ENCODE measurements at places on chromosomes 2 and 18.
A peak's percentile ranks its signal among the peaks of the same experiment; 100 is the strongest.

DNA sequence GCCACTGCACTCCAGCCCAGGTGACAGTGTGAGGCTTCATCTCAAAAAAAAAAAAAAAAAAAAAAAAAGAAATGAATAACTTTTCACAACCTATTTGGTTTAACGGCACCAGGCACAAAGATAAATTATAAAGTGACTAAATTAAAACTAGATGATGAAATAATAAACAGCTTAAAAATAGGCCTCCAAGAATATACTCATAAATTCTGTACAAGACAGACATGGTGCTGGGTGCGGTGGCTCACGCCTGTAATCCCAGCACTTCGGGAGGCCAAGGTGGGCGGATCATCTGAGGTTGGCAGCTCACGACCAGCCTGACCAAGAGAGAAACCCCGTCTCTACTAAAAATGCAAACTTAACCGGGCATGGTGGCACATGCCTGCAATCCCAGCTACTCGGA, 19.7 kb downstream of the USP34 start:
- no peak for DNase-seq

DNA sequence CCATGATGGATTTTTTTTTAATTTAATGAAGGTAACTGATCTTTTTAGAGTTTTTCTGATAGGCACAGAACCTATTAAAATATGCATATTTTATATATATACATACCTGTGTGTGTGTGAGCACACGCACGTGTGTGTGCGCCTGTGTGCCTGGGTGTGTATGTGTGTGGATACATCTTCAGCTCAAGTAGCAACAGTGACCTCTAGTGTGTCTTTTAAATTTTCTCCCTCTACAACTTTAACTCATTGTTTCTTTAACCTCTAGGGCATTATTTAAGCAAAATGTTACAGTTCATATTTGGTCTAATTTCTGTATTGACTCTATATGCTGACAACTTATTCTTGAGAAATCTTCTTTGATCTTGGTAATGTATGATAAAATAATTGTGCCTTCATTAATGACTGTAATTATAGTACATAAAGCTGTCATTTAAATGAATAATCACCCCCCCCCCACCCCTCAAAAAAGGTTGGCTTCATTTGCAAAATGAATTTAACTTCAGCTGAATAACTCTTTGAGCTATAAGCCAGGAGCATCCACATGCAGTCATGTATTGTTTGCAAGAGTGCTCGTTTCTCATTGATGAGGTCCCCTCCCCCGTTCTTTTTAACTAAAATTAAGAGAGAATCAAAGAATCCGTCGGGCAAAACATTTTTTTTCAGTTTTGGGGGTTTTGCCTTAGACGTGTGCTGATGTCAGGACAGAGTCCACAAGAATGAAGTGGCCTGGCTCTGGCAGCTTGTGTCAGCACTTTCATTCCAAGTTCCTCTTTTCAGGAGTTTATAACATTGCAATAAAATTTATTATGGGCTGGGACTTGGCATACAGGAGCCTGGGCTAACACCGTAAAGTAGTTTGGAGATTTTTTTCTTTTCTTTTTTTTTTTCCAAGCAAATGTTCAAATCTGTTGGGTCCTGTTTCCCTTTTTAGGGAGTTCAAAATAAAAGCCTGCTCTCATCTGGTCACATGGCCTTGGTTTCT, 80.0 kb downstream of the ETAA1 start:
- DNase-seq = no peak

DNA sequence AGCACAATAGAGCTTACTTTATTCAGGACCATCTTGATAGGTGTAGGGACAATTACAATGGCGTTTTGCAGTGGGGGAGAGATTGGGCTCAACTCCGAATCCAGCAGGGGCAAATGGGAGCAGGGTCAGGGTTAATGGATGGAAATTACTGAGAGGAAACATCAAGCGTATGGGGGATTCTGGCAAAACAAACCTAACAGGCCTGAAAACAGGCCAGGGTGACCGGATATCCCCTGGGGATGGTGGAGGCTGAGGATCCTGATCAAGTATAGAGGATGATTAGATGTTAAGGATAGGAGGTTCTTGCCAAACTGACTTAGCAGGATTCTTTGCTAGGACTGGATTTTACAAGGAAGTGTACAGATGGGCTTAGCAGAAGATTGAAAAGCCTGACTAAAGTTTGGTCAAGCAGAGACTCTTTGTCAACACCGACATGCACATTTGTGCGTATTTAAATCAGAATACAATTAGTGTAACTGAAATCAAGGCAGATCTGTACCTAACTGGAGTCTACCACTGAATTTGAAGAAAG, 54.5 kb upstream of the GPR45 start:
- no peak for DNase-seq

GRCh38 chr2:38407111-38407682, 30.1 kb upstream of the ATL2 start:
- no peak for DNase-seq

- DNase-seq = peak; percentile 15
Observed at GRCh38 chr2:138823666-138824065, 43.5 kb upstream of the NXPH2 start.

DNA sequence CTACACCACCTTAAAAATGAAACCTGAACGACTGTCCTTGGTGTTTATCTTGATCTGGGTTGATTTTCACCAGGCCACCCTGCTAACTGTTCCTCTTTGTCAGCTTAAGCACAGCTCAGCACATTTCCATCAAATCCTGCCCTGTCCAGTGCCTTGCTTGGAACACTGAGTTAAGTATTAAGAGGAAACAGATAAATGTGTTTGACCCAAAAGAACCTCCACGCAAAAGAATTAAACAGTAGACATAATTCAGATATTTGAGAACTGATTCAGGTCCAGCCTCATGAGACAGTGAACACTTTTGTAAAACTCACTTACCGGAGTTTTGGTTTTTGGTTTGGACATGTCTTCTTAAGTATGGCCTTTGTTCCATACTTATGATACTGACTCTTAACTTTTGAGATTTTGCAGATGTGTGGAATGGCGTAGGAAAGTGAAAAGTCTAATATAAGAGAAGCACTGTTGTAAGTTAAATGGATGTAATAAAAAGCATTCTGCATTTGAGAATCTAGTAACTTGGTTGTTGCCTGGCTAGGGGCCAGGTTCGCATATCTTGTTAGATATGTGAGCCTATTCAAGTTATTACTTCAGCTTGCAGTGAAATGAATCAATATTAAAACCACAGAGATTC, 88.9 kb upstream of the SERPINE2 start:
- DNase-seq = no peak

- DNase-seq = no peak
Observed at GRCh38 chr2:236730393-236730792, 160.8 kb downstream of the ACKR3 start.

- DNase-seq = peak; percentile 14
Observed at GRCh38 chr18:75783566-75784281, 356.2 kb upstream of the SMIM21 start.

GRCh38 chr2:213959589-213959988, 451.3 kb upstream of the VWC2L start:
- DNase-seq = no peak

- no peak for DNase-seq
Observed at GRCh38 chr18:69795791-69796190, 151.9 kb downstream of the CD226 start.

DNA sequence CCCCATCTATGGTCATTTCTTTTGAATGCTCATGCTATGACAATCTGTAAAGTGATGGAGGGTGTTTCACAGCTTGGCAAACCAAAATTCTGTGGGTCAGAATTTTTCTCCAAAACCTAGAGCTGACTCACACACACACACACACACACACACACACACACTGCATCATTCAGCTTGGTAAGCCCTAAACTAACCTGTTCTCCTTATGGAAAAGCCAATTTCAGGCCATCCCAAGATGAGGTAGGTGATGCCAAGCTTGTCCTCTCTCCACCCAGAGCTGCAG, 45.0 kb upstream of the NRP2 start:
- no peak for DNase-seq

DNA sequence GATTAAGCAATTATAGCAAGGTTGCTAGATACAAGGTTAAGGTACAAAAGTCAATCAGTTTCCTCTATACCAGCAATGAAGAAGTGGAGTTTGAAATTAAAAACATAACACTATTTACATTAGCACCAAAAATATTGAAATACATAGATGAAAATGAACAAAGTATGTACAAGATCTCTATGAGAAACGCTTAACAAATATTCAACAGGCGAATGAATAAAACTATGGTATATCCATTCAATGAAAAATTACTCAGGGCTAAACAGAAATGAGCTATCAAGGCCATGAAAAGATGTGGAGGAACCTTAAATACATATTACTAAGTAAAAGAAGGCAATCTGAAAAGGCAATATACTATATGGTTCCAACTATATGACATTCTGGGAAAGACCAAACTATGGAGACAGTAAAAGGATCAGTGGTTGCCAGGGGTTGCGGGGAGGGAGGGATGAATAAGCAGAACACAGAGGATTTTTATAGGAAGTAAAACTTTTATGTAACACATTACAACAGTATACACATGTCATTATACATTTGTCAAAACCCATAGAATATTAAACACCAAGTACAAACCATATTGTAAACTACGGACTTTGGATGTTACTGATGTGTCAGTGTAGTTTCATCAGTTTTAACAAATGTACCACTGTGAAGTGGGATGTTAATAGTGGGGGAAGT, 62.1 kb downstream of the RMDN2 start:
- no peak for DNase-seq

- no peak for DNase-seq
Observed at GRCh38 chr2:110852051-110852450, 119.7 kb downstream of the ACOXL start.

DNA sequence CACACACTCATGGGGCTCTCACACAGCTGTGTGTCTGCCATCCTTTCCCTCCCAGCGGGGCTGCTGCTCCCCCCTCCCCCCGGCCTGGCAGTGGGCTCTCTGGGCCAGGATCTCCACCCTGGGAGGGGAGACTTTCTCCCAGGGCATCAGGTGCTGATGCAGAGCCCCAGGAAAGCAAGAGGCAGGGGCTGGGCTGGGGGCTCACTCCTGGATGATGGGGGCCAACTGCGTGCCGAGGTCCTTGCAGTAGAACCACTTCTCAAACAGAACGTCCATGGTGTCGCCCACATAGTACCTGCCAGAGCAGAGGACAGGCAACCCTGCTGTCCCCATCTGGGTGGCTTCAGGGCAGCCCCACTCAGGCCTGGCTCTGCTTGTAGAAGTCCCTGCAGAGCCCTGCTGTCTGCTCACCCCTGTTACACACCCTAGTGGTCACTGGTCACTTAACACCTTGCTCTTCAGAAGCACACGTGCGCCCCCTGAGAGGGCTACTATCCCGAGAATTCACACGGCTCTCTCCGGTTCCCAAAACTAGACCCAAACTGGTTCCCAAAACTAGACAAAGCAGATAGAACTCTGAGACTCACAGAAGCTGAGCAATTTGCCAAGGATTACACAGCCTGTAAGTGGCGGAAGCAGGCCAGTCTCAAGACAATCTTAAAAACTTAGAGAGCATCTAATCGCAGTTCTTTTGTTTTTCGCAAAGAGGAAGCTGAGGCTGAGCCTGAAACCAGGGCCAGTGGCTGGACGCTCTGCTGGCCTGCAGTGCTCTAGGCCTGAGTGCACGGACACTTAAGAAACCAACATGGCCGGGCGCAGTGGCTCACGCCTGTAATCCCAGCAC, 6.6 kb upstream of the OXER1 start:
- no peak for DNase-seq

GRCh38 chr18:51721996-51722395, 524.5 kb upstream of the MEX3C start:
- DNase-seq = no peak

GRCh38 chr2:189553504-189554088, 27.0 kb downstream of the SLC40A1 start:
- DNase-seq = no peak

DNA sequence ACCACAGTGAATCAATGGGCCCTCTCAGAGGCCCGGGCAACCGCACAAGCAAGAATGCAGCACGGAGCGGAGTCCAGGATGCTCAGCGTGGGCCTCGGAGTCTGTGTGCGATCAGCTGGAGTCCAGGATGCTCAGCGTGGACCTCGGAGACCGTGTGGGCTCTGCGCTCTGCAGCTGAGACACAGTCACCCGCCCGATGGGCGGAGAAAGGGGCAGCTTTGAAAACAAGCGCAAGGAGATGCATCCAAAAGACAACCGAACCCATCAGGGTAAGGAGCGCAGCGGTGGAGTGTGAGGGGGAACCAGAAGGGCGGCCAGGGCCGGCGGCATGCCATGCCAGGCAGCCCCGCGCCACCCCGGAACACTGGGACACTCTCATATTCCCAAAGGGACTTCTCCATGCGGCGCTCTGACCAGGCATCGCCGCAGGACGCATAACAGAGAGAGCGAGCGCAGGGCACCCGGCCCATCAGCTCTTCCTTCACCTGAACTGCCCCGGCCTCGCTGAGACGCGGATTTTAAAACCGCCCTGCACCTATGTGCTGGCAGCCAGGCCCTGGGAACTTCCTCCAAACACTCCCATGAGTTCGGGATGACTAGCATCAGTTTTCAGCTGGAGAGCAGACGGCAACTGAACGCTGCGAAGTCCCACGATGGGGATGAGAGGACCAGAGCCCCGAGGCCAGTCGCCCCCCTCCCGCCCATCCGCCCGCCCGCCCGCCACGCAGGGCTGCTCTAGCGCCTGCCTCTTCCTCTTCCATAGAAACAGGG, 44.7 kb downstream of the MC5R start:
- no peak for DNase-seq

- no peak for DNase-seq
Observed at GRCh38 chr18:3027370-3027891, 14.5 kb upstream of the LPIN2 start.

- no peak for DNase-seq
Observed at GRCh38 chr2:27282892-27283291, 663 bp downstream of the TRIM54 start.

DNA sequence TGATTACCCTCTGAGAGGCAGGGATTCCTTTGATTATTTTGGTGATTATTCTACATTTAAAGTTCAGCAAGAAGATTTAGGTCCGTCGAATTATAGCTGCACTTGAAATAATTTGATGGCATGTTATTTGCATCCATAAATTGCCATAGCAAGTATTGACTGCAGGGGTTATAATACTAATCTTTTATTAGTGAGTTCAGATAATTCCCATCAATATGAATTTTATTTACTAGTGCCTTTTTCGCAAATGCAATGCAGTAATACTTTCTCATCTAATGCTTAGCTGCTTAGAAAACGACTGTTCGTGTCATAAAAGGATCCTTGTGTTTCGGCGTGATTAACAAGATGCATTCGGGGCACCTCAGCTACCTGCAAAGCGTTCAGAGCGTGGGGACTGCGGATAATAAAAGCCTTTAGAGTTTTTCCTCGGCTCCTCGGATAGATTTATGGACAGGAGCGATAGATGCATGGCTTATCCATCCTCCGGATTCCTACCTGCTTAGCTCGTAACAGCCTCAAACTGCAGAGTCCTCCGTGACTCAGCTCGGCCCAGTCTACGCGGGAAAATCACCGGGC, 2.5 kb upstream of the GBX2 start:
- DNase-seq = no peak

- DNase-seq = no peak
Observed at GRCh38 chr2:4597400-4597799, 894.0 kb downstream of the DCDC2C start.

DNA sequence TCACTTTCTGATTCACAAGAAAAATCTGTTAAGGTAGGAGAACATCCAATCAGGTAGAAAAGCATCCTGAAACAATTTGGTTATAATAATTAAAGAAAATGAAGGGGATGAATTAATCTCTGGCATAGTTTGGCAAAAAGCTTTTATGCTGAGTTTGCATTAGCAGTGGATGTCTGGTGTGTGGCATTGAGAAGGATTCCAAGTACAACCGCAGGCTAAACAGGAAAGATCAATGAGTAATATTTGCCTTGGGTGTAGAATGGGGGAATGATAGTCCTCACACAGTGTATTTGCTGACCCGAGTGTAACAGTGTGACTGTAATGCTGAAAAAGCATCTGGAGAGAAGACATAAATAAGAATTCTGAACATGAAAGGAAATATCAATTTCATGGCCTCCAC, 68.3 kb upstream of the SESTD1 start:
- DNase-seq = no peak
